ENCODE measurements at places on chromosomes 5 and 9.

DNA sequence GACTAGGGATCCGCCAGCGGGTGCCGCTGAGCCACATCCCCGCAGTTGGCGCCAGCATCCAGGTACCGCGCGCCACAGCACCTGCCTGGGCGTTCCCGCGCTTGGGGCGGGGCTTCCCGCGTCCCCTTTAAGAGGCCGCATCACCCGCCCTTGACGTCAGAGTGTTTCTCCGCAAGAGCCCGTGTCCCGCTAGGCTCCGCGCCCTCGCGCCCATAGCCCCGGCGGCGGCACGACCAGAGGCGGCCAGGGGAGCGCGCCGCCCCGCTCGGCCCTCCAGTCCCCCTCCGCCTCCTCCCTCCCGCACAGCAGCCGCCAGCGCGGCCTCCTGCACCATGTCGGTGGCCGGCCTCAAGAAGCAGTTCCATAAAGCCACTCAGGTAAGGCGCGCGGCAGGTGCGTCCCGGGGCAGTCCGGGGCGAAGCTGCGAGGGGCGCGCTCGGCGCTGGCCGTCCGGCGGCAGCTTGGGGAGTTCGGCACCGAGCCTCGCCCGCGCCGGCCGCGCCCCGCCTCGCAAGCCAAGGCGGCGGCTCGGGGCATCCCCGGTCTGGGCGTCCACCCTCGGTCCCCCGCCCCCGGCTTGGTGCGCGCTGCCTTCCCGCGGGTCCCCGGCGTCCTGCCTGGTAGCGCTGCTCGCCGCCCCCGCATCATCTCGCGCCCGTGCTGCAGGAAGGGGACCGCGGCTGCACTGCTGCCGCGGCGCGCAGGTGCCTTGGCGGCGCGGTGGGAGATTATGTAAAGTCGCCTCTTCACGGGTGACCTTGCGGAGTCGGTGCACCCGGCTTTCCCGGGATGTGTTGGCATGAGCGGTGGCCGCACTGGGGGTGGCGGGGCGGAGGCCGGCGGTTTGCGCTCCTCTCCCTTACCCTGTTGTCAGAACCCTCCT, at the start of gene SH3GL2:
Gene SH3GL2 (plus strand): TSS at position 156 of the 883 bp plus-strand sequence.
- no peak for DNase-seq

GRCh38 chr9:76531231-76531780, 72.3 kb downstream of the GCNT1 start:
- no peak for DNase-seq

DNA sequence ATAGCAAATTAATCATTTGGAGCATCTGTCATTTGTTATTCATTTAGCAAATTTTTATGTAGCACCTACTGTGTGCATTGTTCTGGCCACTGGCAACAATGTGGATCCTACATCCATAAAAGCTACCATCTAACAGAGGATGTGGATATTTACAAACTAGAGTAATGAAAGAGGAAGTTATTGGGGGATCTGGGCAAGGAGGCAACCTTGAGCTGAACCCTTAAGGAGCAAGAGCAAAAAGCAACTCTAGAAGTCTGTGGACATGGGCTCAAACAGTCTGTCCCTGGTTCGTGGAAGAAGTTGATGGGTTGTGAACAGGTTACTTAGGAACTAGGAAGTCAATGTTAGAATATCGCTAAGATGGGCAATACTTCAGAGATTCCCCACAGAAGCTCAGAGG, 259.9 kb downstream of the SYK start:
- DNase-seq: no peak

DNA sequence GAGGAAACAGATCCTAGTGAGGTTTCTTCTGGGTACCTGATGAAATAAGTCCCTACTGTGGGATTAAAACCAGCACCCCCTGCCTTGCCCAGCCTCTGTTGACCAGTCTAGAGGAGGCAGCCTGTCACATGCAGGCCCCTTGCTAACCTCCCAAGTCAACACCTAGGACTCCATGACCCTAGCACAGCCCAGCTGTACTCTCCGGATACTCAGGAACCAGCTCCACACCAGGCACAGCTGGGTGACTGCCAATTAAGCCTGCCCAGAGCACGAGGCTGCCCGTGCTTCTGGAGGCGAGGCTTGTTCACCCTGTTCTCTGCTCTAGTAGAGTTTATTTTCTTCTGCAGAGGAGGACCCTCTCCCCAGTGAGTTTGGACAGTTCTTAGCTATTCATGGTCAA, 92.5 kb downstream of the SNX24 start:
- DNase-seq: no peak

GRCh38 chr9:2354856-2355696, 266.5 kb upstream of the VLDLR start:
- no peak for DNase-seq

GRCh38 chr9:130626249-130626996, 38.0 kb upstream of the PRDM12 start:
- DNase-seq: no peak

GRCh38 chr5:96855031-96855872, 21.0 kb upstream of the ERAP2 start:
- no peak for DNase-seq

DNA sequence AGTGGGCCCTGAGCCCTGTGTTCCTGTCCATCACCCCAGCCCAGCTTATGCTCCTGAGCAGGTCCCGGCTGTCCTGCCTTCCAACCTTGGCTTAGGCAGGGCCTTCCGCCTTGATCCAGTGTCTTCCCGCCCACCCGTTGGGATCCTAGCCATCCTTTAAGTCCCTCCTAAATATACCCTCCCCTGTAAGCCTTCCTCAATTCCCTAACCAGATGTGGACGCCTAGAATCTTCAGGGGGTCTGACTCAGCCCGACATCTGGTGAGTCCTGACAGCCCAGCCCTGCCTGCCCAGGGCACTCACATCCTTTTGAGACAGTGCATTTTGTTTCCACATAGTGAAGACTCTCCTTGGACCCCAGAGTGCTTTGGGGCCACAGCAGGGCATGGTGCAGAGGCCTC, 23.7 kb downstream of the SLC6A7 start:
- DNase-seq: no peak

- no peak for DNase-seq
Observed at GRCh38 chr5:150398722-150399523, 13.8 kb downstream of the CD74 start.

DNA sequence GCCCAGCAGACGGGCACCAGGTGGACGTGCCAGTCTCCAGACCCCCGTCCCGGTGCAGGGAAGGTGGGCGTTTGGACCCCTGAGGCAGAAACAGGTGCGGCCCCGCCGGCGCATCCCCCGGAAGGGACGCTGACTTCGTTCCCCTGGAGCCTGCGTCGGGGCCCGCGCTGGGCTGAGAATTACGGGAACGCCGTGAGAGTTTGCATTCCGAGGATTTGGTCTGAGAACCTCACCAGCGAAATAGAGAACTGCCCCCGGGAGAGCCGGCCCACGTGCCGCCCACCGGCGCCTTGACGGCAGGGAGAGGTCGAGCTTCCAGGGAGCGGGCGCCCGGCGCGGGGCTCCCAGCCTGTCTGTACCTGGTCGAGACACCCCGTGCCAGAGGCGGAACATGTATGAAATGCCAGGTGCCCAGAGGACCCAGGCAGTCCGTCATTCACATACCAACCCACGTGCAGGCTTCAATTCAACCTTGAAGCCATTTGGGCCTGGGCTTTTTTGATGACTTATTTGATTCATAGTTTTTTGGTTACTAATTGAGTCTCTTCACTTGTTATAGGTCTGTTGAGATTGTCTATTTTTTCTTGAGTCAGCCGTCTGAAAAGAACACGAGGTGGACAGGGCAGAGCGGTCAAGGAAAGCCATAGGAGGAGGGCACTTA, 877 bp upstream of the CAMSAP1 start:
- DNase-seq: no peak

DNA sequence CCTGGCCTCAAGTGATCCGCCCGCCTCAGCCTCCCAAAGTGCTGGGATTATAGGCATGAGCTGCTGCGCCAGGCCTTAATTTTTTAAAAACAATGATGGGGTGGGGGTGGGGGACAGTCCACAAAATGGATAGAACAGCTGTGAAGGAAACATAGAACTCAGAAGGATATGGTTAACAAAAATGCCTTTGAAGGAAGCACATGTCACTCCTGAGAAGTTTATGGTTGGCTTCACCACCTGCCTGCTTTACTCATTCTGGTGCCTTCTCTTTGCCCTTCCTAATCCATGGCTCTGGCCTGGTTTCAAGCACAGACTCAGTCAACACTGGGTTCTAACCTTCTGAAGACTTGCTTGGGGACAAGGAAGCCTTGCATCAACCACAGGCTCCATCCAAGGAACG, 10.3 kb downstream of the BAG1 start:
- no peak for DNase-seq

- no peak for DNase-seq
Observed at GRCh38 chr9:27339661-27340284, 42.8 kb upstream of the EQTN start.

- DNase-seq: no peak
Observed at GRCh38 chr5:66608501-66608900, 12.3 kb downstream of the MAST4 start.

DNA sequence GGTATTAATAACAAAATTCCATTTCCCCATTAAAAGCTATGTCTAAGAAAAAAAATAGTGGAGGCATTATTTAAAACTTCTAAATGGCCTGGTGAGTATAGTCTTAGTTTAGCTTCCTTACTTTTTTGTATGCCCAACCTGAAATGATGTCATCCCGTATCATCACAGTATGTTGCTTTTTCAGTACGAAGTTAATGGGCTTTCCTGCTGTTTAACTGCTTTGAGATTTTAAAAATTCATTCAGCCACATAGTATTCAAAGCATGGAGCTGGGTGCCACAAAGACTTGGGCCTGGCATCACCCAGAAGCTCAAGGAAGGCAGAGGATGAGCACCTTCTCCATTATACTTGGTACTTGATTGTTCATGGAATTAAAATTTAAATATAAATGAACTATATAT, 7.4 kb downstream of the F2RL2 start:
- DNase-seq: no peak

GRCh38 chr5:41721516-41721915, 148.7 kb downstream of the OXCT1 start:
- no peak for DNase-seq

DNA sequence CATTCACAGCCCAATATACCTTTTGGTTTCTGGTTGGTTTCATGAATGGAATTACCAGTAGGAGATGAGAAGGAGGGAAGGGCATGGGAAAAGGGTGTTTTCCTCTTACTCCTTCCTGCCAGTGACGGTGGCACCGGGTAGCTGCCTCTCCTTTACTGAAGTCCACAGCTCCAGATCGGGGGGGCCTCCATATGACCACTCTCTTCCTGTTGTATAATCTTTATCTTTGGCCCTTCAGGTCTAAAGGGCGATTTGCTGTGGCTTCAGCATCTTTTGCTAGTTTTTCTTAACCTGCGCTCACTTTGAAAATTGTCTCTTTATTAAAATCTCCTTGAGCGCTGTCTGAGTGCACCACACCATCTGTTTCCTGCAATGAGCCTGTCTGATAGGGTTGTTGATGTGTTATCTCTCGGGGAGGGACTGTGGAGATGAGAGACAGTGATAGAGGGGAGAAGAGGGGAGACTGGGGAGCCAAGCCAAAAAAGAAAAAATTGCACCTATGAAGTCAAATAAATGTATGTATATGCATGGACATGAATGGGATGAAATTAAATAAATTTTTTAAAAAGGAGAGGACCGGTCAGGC, 449.3 kb upstream of the KLF4 start:
- DNase-seq: no peak

DNA sequence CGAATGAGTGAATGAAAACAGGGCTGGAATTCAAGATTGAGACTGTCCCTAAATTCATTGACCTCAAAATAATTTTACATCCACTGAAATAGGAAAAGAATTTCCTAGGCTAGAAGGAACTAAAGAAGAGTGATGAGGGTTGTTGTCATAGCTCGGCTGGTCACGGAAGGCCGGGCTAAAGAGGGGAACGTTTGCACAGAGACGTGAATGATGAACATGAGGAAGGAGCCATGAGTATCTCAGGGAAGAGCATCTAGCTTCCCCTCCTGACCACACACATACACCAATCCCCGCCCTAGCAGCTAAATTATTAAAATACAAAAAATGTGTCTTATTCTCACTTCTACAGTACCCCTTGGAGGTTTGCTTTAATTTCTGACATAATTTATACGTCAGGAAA, 124.4 kb upstream of the ABCA1 start:
- no peak for DNase-seq

GRCh38 chr9:129822898-129823541, 916 bp downstream of the TOR1A start:
- DNase-seq: no peak

- DNase-seq: no peak
Observed at GRCh38 chr5:9655641-9656040, 25.5 kb upstream of the TAS2R1 start.

DNA sequence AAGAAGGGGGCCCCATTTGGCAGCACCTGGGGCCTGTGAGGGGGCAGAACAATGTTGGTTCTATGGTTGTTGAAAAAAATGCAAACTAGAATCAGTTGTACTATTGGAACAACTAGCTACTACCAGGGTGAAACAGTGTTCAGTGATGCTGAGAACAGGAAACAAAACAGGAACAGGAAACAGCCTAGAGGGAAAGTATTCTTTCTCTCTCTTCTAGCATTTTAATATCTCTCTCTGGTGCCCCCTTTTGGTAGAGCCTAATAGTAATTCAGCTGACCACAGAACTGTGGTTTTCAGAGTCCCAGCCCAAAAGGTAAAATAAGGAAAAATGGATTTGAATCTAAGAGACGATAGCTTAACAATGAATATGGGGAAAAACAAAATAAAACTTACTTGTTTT, 138.0 kb upstream of the KCNN2 start:
- no peak for DNase-seq

DNA sequence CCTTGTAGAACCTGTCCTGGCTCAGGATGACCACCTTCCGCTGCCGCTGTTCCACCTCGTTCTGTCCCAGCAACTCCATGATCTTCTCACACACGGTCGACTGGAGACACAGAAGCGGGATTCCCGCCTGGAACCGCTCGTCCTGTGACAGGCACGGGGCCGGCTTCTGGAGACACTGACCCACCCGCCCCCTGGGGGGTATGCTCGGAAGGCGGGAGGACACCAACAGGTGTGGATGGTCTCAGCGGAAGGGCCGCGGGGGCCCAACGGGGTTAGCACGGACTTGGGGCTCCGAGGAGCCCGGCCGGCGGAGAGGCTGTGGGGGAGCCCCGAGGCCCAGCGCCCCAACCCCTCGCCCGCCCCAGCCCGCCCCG, 530 bp downstream of the UCK1 start:
- peak; percentile 48 for DNase-seq

DNA sequence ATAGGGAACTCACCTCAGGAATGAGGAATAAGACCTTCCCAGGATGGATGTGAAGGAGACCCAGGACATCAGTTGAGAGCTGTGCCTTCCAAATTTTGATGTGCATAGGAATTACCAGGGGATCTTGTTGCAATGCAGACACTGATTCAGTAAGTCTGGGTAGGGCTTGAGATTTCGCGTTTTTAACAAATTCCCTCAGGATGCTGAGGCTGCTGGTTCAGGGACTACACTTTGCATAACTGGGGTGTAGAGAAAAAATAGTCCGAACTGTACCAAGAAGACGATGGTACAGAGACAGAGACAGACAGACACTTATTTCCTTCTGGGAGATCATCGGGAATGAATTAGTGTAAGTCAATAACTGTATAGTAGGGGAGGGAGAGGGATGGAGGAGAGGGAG, 82.3 kb upstream of the FREM1 start:
- no peak for DNase-seq

- DNase-seq: peak; percentile 80
Observed at GRCh38 chr9:120875954-120876841, 790 bp downstream of the PHF19 start.
